NCI-H446 treated with DMSO at 0.1 percent for 48 hours (cell line): ENCODE measurements at places on chromosomes 16 and 17.

DNA sequence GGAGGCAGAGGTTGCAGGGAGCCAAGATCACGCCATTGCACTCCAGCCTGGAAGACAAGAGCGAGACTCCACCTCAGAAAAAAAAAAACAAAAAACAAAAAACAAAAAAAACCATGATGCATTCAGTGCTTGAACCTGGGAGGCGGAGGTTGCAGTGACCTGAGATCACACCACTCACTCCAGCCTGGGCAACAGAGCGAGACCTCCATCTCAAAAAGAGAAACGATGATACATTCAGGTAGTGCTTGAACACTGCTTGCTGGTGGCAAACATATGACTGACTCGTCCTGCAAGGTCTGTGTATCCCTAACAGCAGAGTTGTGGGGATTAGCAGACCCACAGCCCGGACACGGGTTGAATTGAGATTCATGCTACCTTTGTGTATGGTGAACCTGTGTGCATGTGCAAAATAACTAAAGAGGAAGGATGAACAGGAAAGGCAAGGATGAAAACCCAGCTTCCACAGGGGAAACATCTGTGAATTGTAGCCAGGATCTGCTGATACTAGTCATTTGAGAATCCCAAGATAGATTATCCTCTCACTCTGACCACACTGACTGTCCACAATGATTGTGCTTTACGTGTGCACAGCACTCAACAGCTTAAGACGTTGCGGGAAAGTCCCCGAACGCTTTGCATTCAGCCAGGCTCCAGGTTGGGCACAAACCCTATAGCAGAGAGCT is 52.4 kb upstream of the MRPS23 start:
- DNase-seq: no peak

DNA sequence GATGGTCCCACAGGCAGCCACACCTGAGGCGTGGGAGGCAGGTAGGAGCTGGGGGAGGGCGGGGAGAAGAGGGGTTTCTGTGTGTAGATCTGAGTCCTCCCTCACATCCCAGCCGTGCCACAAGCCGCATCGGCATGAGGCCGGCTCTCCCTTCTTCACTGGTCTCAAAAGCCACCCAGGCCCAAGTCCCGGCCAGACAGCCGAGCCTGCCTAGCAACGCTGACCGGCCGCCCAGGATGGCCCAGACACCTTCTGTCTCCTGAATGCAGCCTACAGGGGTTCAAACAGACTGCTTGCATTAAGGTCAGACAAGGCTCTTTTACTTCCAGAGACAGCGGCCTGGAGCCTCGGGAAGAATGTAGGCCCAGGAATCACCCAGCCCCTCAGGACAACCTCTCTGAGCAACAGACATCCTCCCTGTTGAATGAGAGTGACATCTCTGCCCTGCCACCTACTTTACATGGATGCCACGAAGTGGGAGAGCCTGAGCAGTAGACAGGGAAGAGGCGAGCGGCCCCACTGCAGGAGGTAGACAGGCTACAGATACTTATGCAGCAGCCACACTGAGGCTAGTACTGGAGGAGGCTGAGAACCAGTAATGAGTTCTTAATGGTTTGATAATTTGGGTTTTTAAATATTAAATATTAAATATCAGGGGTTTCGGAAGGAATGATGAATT is 69.6 kb downstream of the N4BP1 start:
- no peak for DNase-seq

DNA sequence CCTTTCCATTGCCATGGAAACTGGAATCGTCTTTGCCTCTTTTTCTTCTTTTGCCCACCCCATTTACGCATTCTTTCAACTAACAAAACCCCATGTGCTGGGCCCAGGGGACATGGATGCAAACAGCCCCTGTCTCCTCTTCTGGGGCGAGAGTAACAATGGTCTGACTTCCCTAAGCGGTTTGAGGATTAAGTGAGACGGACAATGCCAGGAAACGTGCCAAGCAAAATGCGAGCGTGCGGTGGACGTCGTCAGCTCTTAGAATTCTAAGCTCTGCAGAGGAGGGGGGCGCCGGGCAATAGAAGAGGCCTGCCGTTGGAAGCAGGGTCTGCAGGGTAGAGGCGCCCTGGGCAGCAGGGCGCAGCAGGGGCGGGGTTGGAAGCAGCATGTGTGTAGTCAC is 42.4 kb upstream of the JPH3 start:
- DNase-seq: no peak

GRCh38 chr16:30458561-30459394 is 13.1 kb upstream of the SEPHS2 start:
- no peak for DNase-seq

GRCh38 chr16:6020162-6020985 is 922.8 kb upstream of the EEF2KMT start:
- no peak for DNase-seq

DNA sequence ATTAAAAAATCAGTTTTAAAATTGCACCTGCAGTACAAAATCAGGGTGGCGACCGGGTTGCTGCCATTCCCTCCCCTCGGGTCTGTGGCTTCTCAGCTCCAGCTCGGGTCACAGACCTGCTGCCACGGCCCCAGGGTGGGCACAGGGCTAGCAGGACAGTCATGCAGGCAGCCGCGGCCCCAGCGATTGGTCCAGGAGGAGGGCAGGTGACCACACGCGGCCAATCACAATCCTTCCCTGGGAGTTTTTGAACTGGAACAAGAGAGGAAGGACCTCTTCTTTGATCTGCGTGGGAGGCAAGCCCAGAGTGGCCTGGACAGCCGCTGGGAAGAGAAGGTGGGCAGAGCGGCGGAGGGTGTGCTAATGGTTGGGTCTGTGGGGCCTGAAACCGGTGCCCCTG is 25.5 kb downstream of the CBFA2T3 start:
- no peak for DNase-seq

- DNase-seq: no peak
These were observed 169.9 kb downstream of the MSI2 start for GRCh38 chr17:57425903-57426880.

DNA sequence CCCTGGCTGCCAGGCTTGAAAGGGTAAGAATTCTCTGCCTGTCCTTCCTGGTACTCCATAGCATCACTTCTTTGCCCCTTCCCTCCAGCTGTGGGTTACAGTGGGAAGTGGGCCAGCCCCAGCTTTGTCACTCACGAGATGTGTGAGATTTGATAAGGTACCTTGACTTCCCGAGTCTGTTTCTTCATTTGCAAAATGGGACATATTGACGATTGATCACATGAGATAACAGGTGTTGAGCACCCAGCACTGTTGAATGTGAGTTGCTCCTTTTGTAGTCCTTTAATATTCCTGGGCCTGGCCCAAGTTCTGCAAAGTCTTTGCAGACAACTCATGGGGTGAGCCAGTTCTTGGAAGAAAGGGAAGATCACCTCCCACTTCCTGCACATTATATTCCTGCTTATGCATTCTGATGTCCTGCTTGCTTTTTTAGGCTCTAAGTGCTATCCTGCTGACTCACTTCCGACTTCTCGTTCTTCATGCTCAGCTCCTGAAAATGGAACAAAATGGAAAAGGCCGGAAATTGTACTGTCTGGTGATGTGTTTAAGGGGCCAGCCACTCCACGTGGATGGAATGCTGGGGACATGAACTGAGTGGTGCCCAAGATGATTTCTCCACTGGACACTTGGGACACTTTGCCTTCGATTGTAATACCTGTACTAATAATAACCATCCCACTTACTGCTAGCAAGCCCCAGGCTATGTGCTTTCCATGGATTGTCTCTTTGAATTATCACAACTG is 8.3 kb upstream of the NLK start:
- no peak for DNase-seq

GRCh38 chr17:77892469-77893143 is 65.9 kb upstream of the TNRC6C start:
- DNase-seq: no peak

DNA sequence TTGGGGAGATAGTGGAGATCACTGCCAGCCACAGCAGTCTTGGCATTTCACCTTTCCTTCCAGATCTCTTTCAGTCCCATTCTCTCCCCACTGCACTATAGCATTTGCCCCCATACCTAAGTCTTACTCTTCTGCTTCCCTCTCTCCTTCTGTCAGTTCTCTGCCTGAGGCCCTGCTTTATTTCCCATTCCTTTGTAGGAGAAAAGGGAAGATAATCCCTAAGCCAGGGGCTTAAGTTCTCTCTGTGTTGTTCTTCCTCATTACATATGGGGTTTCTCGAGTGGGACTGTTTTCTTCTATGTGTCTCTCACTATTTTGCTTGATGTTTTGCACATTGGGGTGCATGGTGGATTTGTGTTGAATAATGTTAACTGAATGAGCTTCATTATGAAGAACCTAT is 6.4 kb downstream of the KDM6B start:
- DNase-seq: no peak
